HepG2 (cell line): ENCODE measurements at places on chromosomes 13 and 19. TPM values are rescaled to one million over a fixed set of nuclear protein-coding genes. Genes with fewer than 3 reads are reported as not detected.
A peak's percentile ranks its signal among the peaks of the same experiment; 100 is the strongest.

DNA sequence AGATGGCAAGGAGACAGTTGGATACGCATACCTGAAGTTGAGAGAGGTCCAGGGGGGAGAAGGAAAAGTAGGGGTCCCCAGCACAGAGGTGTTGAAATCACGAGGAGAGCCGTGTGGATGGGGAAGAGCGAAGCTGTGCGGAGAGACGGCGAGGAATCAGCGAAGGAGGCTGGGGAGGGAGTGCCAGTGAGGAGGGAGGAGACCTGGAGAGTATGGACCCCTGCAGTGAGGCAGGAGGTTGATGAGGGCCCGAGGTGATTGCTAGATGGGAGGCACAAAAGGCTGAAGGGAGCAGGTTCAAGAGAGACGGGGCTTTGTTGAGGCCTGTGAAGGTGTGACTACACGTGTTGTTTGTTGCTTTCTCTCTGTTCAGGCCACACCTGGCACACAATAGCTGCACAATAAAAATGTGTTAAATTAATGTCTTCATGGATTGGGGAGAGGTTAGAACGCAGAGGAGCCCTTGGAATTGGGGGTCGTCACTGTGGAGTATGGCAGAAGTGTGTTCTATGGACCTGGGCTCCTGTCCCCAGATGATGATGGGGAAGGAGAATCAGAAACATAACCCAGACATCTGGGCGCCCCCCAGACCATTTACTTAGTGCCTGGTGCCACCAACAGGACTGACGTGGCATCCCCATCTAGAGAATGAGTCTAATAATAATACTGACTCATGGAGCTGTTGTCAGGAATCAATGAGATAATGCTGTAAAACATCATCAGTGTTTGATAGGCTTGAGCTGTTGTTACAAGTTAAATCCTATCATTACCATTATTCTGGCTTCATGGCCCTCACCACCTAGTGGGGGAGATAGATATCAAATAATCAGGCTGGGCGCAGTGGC lies 137.5 kb downstream of the SIPA1L3 start:
- DNase-seq: no peak

GRCh38 chr19:4690361-4690760 lies 20.2 kb upstream of the MYDGF start:
- DNase-seq: no peak

- no peak for DNase-seq
Observed at GRCh38 chr13:28707629-28708427, 10.9 kb downstream of the SLC46A3 start.

DNA sequence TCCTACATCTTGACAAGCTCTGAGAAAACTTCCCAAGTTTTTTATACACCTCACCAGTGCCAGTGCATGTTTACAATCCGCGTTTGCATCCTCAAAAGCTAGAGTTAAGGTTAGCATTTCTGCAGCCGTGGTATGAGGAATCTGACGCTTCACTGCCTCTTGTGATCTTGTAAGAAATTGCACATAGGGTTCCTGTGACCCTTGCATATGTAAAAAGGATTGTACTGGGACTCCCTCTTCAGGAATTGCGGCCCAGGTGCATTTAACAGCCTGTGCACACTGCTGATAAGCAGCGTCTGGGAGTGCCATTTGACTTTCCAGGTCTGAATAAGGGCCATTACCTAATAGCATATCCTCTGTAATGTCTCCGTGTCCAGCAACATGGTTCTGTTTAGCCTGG lies 15.3 kb downstream of the FPR3 start:
- peak; percentile 68 for DNase-seq

IZUMO4 gene
- 0.24 and 0.77 TPM in 2 replicates for total RNA-seq

CYP4F12 gene
- total RNA-seq: 7.2 and 30.8 TPM in 2 replicates

DNA sequence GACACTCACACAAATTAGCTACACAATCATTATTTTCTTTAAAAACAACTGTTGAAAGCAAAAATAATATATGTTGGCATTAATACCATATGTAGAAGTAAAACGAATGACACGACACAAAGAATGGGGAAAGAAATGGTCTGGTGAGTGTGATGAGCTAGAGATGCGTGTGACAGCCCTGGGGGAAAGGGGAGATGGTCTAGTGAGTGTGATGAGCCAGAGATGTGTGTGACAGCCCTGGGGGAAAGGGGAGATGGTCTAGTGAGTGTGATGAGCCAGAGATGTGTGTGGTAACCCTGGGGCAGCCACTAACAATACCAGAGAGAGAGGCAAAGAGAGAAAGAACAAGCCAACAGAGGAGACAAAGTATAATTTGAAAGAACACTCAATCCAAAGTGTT lies 22.3 kb upstream of the LAMP1 start:
- DNase-seq: no peak

DNA sequence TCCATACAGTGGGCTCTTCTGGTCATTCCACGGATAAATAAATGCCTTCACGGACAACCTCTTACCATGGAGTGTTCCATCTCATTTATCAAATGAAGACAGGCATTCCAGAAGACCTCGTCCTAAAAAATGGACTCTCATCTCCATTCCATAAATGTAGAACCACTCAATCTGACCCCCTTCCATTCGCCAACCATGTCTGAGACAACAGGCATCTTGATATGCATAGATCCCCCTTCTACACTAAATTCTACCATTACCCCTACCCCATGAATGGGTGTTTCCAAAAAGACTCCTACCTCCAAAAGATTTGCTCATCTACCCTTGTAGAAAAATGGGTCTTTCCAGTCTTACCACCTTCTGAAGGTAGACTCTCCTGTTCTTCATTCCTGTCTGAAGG lies 9.0 kb downstream of the RASIP1 start:
- no peak for DNase-seq

GRCh38 chr13:25692099-25692498 lies 320.3 kb downstream of the ATP8A2 start:
- no peak for DNase-seq

ZNF492 gene
- total RNA-seq: not detected in 2 replicates

DNA sequence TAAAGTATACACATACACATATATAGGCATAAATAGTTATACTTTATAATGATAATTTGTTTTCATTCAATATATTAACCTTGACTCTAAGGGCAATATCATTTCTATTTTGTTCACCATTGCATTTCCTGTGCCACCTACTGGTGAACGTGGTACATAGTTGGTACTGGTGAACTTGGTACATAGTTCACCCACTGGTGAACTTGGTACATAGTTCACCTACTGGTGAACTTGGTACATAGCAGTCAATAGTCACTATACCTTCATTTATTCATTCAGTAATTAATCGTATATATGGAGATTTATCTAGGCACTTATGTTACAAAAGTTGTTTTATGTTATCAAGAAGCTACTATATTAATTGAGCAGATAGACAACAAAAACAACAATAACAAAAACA lies 172.6 kb upstream of the ATXN8OS start:
- DNase-seq: peak; percentile 5

DNA sequence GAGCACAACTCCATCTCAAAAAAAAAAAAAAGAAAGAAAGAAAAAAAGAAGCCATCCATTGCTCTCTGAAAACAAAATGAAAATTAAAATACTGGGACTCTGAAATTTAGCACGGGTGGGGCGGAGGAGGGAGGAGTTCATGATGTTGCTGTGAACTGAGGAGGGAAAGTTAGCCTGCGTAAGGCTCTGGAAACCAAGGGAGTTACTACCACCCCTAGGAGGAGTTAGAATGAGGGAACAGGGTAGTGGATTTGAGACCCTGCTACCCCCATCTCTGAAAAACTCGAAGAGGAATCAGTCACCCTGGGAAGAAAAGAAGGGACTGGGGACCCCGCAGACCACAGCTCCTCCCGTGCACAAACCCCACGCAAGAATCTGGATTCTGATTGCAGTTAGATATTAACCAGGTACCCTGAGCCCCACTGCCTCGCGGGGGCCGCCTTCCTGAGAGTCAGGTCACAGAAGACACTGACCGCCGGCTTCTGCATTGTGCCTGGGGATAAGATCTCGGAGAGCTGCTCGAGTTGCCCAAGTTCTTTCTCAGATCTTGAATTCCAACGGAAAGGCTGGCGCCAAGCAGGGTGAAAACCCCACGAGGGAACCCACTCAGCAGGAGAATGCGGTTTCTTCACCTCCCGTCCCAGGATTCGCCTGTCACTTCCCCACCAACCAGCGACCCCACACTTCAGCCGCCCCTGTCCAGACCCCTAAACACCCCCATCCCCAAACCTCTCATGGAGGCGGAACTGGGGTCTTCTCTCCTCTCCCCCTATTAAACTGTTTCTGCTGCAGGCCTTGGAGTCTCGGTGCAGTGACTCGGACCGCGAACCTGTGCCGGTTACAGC lies 870 bp downstream of the ZNF442 start:
- no peak for DNase-seq

DNA sequence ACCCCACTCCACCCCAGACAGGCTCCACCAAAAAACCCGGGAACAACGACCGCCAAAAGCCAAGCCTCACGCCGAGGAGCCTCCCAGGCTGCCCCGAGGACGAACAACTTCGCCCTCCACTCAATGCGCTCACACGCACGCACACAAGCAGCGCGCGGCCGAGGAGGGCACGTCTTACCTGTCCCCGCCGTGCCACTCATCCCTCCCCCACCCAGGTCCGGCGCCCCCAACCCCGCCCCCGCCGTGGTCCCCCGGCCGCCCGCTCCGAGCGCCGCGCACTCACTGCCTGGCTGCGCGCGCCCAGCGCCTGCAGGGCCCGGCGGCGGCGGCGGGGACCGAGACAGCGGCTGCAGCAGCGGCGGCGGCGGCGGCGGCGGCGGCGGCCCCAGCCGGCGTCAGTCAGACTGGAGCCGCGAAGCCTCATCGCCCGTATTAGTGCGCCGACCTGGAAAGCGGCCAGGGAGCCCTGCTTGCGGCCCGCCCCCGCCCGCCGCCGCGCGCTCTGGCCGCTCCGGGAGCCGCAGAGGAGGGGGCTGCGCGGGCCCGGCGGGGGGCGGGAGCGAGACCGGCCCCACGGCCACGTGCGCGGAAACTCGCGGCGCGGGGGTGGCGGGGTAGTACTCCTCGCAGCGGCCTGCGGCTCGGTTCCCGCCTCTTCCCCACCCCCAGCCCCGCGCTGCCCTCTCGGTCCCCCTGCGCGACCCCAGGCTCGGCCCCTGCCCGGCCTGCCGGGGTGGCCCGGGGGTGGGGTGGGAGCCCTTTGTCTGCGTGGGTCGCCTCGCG lies at the start of gene SMAD9:
TSS of gene SMAD9 (minus strand) at position 406 of the 783 bp plus-strand sequence. CDS start 40,549 bp downstream, outside the sequence.
- peak; percentile 50 for DNase-seq

DNA sequence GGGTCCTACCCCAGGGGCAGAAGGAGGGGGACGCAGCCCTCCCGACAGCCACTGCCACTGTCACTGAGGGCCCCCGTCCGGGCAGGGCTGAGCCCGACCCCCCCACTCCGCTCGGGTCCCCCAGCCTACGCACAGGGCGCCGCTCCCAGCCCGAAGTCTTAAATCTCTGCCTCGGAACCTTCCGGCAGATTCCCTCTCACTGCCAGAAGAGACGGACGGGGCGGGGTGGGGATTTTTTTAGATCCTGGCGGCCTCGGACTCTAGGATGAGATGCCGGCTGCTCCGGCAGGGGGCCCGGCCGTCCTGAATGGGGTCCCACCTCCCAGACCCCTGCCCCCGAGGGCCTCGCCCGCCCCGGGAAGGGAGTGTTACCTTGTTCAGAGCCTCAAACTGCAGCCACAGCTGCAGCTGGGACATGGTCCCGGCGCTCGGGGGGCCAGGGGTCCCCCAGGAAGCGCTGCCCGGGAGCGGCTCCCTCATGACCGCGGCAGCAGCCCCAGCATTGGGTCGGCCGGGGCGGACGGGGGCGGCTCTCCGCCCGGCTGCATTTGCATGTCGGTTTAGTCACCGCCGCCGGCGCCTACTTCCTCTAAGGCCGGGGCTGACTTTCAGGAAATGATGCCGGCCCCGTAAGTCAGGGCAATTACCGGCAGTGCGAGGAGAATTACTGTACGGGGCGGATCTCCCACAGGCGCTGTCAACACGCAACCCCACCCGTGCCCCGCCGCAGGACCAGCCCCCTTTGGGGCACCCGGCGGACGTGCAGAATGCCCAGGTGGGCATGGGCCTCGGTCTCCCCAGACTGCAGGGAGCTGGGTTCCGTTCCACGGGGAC lies 28.1 kb downstream of the GPX4 start:
- DNase-seq: no peak

DNA sequence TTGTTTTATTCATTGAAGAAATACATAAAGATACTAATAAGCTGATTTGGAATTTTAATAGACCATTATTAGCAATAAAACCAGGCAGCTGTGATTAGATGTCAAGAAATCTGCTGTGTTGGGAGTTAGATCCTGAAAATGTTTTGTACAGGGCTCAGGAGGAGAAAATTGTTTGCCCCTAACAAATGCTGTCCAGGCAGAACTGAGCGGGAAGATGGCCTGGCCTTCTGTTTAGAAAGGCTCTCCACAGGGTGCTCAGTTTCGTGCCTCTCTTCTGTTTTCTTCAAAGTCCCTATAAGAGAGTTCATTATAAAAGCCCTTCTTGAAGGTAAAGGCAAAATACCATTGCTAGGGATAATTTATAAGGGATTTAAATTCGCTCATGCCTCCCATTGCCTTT lies 64.1 kb downstream of the ERCC5 start:
- DNase-seq: no peak

DNA sequence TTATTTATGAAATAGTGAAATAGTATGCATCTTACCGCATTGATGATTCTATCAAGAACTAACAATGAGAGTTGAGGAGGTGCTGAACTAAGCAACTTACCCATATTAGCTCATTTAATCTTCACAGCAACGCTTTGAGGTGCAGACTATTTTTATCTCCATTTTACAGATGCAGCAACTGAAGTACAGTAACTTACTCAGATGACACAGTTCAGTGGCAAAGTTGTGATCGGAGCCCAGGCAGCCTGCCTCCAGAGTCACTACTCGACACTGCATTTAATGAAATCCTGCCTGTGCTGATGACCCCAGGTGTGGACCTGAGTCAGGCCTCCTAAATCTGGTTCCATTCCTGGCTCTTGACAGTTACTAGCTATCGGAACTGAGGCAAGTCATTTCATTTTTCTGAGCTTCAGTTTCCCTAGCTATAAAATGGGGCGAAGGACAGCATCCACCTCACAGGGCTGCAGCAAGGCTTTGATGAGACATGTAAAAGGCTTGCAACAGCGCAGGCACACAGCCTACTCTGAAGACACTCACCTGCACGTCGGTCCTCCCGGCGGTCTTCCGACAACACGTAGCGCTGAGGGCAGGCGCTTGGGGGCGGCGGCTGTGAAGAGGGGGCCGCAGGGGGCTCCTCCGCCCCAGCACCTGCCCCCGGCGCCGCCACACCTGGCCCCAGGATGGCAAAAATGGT lies 1.5 kb downstream of the MYPOP start:
- DNase-seq: no peak

SCGB2B2 gene
- not detected in 2 replicates for total RNA-seq
